ENCODE measurements at places on chromosomes 6 and 20.

GRCh38 chr20:4787069-4787468 is 65.4 kb downstream of the PRND start:
- peak; percentile 25 for DNase-seq

- DNase-seq, result peak; percentile 51
These were observed 15.0 kb downstream of the OR2B3 start for GRCh38 chr6:29071831-29072723.

GRCh38 chr20:2261046-2261485 is 34.7 kb upstream of the TGM3 start:
- DNase-seq, result no peak

DNA sequence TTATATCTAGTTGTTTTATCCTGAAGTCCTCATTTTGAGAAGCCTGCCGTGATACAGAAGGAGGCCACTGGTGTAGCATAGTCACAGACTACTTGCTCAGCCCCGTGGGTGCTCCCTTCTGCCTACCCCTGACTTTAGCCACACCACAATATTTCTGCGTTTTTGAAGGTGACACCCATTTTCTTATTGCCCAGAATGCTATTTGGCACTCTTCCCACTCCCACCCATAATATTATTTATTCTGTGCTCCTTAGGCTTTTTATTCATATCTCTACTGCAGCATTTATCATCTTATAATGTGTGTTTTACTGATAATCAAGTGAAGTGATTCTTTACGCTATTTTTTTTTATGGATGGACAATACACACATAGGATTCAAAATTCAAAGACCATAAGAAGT is 107.3 kb downstream of the OR2B2 start:
- no peak for DNase-seq

- DNase-seq, result no peak
These were observed 38.0 kb downstream of the GCLC start for GRCh38 chr6:53506872-53507271.

- peak; percentile 68 for DNase-seq
These were observed 29.4 kb upstream of the RPS6KA2 start for GRCh38 chr6:166656230-166657151.

- no peak for DNase-seq
These were observed 92.5 kb downstream of the MMUT start for GRCh38 chr6:49370518-49370917.

DNA sequence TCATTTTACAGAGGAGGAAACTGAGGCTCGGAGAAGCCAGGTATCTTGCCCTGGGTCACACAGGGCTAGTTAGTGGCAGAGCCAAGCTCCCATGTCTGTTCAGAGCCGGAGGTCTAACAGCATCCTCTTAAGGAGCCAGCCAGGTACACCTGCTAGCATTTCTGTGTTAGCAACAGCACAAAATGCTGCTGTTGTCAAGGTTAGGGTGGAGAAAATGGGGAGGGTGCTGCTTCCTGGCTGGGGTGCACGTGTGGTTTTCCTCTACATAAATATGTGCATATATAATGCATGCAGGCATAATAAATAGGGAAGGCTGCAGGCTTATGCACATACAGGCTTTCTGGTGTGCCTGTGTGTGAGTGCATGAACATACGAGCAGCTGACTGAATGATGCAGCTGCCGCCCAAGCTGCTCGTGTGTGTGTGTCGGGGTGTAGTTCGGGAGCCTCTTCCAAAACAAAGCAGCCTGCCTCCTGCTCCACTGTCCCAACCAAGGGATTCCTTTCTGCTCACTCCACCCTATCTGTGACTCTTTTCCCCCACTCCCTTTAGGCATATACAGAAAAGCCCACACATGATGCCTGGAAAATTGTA is 86.6 kb downstream of the CD40 start:
- DNase-seq, result no peak

GRCh38 chr6:125201961-125202729 is 48.6 kb downstream of the TPD52L1 start:
- peak; percentile 93 for DNase-seq

GRCh38 chr6:84976526-84977362 is 212.3 kb upstream of the TBX18 start:
- DNase-seq, result no peak

GRCh38 chr6:32176476-32177182 is 745 bp upstream of the AGPAT1 start:
- DNase-seq, result no peak

- no peak for DNase-seq
These were observed 1.3 kb upstream of the PLCG1 start for GRCh38 chr20:41135888-41136679.

GRCh38 chr20:1484438-1485116 is 6.6 kb downstream of the SIRPB2 start:
- no peak for DNase-seq

DNA sequence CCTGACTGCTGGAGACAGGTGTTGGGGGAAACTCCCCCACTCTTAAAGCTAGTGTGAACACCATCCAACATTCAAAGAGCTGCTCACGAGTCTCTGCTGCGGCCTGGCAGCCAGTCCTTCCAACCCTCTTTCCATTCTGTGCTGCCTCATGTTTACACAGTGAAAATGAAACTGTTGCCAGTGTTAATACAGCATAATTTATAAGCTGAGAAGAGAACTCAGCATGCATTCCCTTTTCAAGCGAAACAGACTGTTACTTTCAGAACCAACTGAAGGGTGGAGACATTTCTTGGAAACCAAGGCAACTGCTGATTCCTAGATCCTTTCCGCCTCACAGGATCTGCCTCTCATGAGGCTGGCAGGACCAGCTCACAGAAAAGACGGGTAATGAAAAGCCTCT is 533.8 kb upstream of the ID4 start:
- peak; percentile 6 for DNase-seq

- DNase-seq, result no peak
These were observed 64.9 kb downstream of the MAP3K4 start for GRCh38 chr6:161056451-161056850.

DNA sequence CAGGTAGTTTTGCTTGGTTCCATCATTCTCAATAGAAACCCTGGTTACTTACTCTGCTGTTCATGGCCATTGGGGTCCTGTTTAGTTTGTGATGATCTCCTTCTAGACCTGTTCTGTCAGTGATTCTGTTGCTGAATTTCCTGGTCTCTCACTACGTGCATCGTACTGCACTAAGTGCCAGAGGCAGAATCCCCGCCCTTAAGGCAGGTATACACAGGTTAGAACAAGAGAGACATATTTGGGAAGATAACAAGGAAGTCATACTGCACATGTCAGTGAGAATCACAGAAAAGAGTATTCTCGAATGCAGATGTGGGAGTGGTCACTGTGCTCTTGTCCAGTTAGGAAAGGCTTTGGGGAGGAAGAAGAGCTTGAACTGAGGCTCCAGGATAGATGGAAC is 148.1 kb upstream of the MYLIP start:
- DNase-seq, result no peak

- DNase-seq, result peak; percentile 42
These were observed 57.2 kb upstream of the IRAK1BP1 start for GRCh38 chr6:78810146-78810545.

GRCh38 chr6:24874776-24875533 is 60.8 kb downstream of the RIPOR2 start:
- DNase-seq, result no peak

DNA sequence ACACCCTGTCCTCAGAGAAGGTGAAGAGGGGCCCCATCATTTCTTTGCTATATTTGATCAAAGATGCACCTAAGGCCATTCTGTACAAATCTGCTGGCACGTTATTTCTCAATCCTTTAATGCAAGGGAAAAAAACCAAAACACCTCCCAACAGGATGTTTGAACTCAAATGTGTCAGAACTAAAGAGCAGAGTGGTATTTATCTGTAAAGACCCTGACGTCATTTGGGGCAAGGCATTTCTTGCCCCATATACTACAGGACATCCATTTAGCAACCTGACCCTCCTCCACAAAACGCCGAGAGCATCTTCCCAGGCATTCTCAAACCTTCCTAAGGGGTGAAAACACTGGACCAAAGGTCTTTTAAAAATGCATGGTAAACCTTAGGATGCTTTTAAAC is 50.8 kb downstream of the ZMYND8 start:
- DNase-seq, result no peak

GRCh38 chr20:49508435-49509199 is 26.1 kb upstream of the KCNB1 start:
- peak; percentile 38 for DNase-seq

GRCh38 chr6:31663126-31663960 is 1.5 kb downstream of the GPANK1 start:
- DNase-seq, result no peak

DNA sequence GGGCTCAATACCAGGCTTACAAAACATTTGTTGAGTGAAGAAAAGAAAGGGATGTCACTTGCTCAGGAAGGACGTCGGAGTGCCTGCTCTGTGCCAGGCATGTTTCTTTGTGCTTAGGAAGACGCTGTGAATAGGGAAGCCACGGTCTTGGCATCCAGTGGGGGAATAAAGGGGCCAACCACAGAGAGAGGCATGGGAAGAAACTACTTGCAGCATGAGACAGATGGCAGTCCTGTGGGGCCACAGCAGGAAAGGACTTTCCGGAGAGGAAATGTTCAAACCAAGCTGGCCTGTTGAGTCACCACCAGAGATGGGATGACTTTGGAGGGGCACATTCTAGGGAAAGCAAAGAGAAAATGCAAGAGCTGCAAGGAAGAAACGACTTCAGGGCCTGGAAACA is 173.2 kb downstream of the CDH26 start:
- no peak for DNase-seq

GRCh38 chr6:119324718-119325117 is 24.8 kb downstream of the MAN1A1 start:
- DNase-seq, result no peak

DNA sequence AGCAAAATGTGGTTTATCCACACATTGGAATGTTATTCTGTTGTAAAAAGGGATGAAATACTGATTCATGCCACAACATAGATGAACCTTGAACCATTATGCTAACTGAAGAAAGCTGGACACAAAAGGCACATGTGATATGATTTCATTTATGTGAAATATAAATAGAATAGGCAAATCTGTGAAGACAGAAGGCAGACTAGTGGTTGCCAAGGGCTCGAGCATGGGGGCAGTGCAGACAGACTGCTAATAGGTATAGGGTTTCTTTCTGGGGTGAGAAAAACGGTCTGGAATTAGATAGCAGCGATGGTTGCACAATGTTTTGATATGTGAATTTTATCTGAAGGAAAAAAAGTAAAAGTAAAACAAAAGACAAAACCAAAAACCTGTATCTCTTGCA is 54.6 kb upstream of the FNDC1 start:
- DNase-seq, result no peak

GRCh38 chr20:15627501-15627903 is 945.7 kb downstream of the KIF16B start:
- DNase-seq, result no peak
